ENCODE measurements at places on chromosomes 4 and X.
A peak's percentile ranks its signal among the peaks of the same experiment; 100 is the strongest.

DNA sequence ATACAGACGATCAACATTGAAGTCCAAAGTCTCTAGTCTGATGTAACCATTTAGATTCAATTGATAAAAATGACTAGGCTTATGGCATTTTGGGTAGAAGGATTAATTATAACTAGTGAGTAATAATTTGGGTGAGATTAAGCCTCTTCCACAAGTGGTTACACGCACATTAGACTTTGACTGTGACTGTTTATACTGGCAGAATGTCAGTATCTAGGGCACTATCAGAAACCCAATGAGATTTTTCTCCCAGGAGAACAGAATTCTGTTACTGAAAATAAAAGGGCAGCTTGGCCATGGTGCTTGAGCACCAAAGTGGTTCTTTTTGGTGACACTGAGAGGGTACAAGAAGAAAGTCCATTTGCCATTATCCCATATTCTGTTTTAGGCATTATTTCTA lies 3.3 kb downstream of the PLS3 start:
- no peak for DNase-seq

- no peak for DNase-seq
These were observed 106.5 kb upstream of the PAK3 start for GRCh38 chrX:110989447-110989846.

- no peak for DNase-seq
These were observed 111.2 kb downstream of the QDPR start for GRCh38 chr4:17400686-17401085.

DNA sequence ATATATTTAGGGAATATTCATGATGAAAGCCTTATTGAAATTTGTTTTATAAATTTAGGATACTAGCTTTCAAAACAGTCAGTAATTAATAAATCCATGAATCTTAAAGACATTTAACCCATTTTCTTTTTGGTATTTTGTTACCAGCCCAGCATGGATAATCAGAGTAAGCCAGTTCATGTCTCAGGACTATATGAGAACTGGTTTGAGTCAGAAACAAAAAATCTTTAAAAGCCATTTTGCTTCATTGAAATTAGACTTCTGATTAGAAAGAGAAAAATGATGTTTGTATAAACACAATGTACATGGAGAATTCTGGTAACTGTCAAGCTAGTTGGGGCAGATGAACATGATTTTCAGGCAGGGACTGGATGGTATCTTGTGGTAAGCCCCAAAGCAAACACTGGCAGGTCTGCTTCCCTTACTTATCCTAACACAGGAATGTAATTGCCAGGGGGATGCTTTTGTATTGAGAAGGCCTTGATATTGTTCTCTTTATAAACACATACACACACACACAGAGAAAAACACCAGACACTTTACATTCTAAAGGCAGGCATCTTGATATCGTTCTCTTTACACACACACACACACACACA lies 9.4 kb downstream of the ARHGAP10 start:
- no peak for DNase-seq

GRCh38 chrX:20266810-20267606 lies at the start of gene RPS6KA3:
Gene RPS6KA3, minus strand, starts transcription at chrX:20266909. Its CDS starts 277 bp downstream, at chrX:20266632.
- DNase-seq = peak; percentile 92

DNA sequence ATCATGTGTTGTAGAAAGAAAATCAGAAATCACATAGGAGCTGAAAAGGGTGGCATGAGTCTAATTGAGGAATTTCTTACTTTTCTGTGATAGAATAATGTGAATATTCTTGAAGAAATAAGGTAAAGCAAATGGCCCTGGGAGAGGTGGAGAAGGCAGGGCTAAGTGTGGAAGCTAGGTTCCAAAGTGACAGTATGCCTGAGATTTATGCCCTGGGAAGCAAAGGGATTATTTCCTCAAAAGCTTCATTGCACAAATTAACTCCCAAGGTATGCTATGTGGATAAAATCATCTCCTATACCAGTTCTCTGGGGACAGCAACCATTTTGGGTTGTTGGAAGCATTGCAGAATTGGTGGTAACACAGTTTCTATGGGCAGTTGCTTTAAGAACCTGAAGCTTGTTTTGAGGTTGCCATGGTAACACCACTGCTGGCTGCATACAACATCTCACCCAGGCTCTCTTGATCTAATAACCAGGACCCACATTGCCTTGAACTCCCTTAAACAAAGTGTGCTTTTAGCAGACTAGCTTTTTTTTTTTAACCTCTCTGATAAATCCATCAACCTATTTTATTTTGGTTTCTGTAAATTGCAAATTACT lies 21.0 kb downstream of the MAOA start:
- no peak for DNase-seq

- no peak for DNase-seq
These were observed 54.2 kb downstream of the PLAC1 start for GRCh38 chrX:134603806-134604700.

DNA sequence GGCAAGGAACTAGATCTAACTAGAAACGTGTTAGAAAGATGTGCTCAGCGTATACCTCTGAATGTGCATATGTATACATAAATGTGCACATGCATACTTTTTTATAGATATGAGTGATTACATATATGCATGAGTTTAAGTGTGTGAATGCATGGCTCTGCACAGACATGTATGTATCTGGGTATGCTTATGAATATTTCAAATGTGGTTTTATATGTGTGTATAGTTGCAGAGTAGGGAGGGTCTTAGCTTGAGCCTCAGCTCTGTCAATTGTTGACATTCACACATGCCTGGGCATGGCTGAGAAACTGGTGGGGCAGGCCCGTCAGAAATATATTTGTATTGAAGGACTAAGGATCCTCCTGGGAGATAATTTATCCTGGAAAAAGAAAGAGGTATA lies 31.1 kb downstream of the RAP2C start:
- no peak for DNase-seq

DNA sequence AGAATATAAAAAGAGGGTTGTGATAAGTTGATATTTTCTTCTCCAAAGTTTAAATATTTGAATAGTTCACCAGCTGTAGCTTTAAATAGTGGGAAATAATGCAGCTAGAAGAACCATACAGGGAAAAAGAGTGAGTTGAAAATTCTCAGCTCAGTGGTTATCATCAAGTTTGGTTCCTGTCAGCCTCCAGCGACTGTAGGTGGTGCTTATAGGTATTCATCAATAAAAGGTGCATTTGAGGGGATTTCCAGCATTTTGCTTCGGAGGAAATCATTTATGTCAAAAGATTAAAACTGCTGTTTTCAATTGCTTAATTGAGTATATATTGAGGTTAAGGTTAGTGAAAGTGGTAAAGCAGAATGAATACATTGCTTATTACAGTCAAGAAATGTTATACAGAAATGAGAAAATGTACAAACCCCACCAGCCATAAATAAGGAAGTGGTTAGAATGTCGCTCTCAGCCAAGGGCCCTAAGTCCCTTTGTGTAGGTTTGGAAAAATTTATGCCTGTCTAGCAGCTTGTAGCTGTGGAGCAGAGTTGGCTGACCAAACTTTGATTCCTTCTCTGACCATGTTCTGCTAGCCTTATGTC lies 532.9 kb upstream of the FTHL17 start:
- no peak for DNase-seq

DNA sequence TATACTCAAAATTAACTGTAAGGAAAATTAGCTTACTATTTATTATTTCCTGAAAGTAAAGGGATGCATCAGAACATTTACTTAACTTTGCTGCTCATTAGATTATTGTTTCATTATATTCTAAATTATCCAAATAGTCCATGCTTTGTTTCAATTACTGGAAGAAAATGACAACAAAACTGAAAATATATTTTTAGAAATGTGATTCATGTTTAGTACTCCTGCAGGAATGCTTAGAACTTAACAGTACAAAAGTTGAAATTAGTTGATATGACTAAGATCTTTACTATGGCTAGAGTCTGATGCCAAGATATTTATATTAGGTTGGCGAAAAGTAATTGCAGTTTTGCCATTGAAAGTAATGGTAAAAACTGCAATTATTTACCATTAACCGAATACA lies 660.5 kb upstream of the PABPC4L start:
- no peak for DNase-seq

DNA sequence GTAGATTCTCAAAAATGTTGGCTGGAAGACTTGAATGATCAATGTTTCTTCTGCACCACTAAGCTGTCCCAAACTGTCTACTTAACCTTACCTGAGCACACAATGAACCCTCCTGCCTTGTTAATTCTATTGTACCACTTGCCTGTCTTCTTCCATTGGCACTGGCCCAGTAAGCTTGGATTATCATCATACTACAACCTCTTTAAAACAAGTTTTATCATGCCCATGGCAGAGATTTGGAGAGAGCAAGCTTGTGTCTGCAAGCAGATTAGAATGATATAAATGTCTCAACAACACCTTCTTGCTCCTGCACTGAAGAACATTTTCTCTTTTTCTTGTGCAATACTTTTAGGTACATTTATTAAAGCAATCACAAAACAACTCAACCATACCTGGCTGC lies 74.0 kb upstream of the VMA21 start:
- no peak for DNase-seq

DNA sequence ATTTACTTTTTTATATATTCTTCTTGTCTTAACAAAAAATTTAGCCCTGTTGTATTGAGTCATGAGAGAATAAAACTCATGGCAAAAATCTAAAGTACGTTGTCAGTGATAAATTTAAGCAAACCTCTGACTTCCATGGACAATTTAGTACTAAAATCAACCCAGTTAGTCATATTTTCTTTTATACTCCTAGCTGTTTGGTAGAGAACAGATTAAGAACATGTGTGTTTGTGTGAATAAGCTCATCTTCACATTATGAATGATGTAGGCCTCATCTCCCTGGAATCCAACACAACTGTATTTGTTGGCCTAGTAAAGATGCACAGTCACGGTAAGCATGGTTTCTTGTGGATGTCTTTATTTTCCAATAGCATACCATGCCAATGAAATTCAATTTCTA lies 40.8 kb upstream of the FAM47B start:
- no peak for DNase-seq

GRCh38 chrX:17425136-17425535 lies 50.1 kb downstream of the NHS start:
- DNase-seq = no peak

GRCh38 chrX:76148753-76149152 lies 24.1 kb upstream of the PBDC1 start:
- peak; percentile 70 for DNase-seq

DNA sequence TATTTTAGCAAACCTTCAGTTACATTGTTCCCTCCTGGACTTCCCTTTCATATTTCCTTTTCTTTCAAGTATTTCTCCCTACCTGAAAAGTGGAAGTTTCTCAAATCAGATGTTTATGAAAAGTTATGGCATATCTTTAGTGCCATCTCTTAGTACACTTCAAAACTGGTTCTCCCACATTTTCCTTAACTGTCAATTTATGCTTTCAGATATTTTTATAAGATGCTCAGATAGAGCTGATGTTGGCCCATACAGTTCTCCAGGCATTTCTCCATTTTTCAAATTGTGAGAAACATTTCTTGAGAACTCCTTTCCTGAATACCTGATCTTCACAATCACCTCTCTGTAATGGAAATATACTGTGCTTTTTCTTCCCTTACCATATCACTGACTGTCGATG lies 32.5 kb upstream of the AP1AR start:
- DNase-seq = no peak

- no peak for DNase-seq
These were observed 53.6 kb downstream of the FHIP1A start for GRCh38 chr4:151462554-151462953.

- DNase-seq = no peak
These were observed 229.2 kb upstream of the INTU start for GRCh38 chr4:127403471-127404084.

DNA sequence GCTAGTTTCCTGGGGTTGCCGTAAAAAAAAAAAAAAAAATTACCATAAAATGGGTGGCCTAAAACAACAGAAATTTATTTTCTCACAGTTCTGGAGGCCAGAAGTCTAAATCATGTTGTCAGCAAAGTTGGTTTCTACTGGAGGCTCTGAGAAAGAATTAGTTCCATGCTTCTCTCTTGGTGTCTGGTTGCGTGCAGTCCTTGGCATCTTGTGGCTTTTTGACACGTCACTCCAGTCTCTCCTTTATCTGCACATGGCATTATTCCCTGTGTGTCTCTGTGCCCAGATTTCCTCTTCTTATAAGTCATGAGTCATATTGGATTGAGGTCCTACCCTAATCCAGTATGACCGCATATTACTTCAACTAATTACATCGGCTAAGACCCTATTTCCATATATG lies 38.7 kb downstream of the SPATA4 start:
- no peak for DNase-seq

DNA sequence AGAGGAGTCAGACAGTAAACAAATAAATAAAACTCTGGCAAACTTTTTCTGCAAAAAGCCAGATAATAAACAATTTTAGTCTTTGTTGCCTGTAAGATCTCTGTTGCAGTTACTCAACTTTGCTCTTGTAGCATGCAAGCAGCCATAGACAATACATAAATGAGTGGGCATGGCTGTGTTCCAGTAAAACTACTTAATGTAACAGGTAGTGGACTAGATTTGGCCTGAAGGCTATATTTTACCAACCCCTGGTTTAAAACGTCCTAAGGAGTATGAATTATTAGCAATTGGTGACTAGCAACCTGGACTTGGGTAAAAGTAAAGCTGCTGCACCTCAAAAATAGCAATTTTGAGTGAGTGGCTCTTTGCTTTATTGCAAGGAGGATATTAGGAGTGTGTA lies 30.9 kb downstream of the SLAIN2 start:
- no peak for DNase-seq

DNA sequence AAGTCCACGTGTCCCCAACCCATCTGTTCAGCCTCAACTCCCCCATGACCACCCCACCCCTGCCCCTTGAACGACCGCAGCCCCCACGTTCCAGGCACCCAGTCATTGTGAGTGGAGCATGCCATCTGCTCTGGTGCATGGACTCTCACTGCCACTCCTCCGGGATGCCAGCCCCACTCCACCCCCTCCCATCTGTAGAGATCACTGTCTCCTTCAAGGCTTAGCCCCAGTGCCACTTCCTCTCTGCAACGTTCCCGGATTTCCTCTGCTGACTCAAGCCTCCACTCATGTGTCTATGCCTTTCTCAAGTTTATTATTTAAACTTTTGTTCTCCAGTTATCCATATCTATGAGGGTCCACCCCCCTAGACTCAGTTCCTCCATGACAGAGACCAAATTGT lies 54.0 kb downstream of the MAML3 start:
- DNase-seq = peak; percentile 41

GRCh38 chr4:165726831-165727230 lies 146.2 kb upstream of the TLL1 start:
- no peak for DNase-seq

GRCh38 chr4:113695328-113696169 lies 66.0 kb downstream of the CAMK2D start:
- DNase-seq = no peak

DNA sequence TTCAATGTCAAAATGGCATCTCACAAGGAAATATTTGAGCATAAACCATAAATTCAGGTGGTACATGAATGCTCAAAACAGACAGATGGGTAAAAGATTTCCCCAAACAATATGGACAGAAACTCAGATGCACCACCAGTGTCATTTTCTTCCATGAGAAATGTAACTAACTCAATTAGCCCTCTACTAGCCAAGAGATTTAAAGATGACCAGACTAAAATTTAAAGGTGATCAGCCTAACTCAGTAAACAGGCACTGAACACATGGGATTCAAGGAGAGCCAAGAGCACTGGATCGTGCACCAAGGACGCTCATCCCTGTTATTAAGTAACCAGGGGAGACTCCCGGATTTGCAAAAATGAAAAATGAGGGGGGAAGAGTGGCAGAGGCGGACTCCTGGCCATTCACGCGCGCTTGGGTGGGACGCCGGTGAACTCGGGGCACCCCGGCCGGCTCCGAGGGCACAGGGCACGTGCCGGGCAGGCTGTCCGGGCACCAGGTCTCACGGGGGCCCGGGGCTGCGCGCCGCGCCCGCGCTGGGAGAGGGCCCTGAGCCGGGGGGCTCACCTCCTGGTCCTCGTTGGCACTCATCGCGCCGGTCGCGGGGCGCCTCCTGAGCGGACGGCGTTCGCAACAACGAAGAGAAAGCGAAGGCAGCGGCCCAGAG lies 490 bp downstream of the RWDD4 start:
- DNase-seq = peak; percentile 26
